ENCODE measurements at places on chromosomes 5 and 9.

DNA sequence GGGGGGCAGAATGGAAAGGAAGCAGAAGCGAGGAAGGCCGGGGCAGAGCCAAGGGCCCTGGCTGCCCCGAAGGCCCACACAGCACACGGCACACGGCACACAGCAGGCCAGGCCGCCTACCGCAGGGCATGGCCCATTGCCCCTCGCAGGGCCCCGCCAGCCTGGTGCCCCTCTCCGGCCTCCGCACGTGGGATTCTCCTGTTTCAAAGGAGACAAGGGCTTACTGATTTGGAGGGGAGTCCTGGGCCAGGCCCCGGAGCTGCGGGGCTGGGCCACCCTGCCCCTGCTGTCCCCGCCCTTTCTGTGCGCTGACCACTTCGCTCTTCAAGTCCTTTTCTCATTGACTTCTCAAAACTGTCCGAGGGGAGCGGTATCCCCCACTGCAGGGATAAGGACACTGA is 7.7 kb upstream of the PHYKPL start:
- DNase-seq, result no peak

- DNase-seq, result no peak
These were observed 148.7 kb downstream of the MLLT3 start for GRCh38 chr9:20473515-20474013.

GRCh38 chr9:92963831-92964606 is 16.7 kb downstream of the FGD3 start:
- DNase-seq, result no peak

DNA sequence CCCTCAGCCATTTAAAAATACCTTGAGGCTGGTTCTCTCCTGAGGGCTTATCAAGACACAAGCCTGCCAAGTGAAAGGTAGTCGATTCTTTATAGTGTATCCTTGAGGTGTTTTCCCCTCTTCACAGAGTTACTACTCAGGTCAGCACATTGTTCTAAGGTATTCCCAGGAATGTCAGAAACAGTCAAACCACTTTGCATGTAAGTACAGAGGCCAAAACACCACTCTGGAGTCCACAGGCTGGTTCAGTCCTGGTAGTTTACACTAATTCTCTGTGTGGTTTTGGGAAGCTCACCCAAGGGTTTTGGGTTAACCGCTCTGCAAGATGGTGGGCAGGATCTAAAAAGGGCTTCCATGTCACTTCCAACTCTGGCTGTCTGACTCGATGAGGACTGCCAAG is 162.3 kb upstream of the PPP2R2B start:
- DNase-seq, result no peak

- DNase-seq, result no peak
These were observed 8.3 kb upstream of the PTBP3 start for GRCh38 chr9:112341730-112342129.

DNA sequence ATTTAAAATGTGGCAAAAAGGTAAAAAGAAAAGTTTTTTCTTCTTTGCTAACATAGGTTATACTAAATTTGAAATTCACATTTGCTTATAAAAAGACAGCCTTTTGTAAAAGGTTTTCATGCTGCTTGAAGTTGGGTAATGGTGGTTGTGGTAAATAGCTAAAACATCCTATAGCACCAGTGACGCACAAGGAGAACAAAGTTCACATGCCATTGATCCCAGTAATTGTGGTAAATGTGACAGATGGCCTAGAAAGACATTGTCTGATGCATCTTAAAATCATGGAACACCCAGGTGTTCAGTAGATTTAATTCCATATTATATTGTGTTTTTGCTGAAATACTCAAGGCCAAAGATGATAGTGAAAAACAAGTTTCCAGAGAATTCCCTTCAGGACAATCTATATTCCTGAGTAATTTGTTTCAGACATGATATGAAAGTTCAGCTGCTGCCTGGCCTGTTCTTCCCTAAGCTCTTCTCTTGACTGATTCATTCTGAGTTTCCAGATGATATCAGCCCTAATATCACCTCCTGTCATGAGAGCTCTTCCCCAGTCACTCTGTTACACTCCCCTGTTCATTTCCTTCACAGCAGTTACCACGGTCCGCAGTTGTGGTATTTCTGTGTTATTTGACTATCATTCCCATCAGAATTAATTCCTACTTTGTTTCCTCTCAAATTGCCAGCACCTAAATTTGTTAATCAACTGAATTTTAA is 4.6 kb upstream of the FBXL17 start:
- no peak for DNase-seq

GRCh38 chr5:16992006-16992405 is 55.9 kb upstream of the MYO10 start:
- no peak for DNase-seq

DNA sequence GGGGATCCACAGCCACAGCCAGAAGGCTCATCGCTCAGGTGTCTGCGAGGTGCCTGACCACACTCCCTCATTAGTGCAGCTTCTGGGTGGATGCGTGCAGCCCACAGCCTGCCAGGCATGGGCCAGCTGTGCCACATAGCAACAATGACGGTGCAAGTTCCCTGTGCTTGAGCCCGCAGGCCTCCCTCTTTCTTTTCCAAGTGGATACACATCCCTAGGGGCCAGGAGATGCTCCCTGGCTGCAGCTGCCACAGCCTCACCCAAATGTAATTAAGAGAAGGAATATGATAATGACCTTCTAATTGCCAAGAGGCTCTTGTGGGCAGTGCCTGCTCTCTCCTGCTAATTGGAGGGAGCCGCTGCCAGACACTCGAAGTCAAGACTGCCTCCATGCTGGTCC is 116.0 kb upstream of the PPP1R26 start:
- DNase-seq, result no peak

- DNase-seq, result no peak
These were observed 238.3 kb upstream of the NUDT12 start for GRCh38 chr5:103800741-103801495.

DNA sequence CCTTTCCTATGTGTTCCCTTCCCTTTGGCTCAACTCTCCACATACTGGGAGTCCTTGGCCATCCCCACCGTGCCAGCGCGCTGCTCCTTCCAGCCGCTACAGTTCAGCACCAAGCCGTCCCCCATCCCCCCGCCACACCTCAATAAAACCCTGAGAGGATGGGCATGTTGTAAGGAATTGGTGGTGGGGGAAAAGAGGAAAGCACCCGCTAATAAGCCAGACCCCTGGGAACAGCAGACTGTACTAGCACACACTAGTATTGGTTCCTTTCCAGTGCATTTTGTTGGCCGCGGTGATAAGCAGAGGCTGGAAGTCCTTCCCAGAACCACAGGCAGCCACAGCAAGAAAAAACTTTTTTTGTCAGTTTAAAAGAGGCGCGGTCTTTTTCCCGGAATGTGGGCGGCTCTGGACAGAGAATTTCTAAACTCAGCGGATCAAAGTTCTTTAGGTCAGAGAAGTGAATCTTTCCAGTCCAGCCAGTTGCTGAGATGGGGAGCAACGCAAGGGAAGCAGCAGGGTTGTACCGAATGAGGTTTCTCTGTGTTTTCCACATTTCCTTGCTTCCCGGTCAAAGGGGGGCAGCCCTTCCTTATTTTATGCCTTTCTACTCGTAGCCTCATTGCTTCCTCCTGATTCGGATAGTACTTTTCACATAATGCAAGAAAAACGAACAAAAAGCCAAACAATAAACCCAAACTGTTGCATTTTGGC is 2.1 kb downstream of the CHSY3 start:
- no peak for DNase-seq

DNA sequence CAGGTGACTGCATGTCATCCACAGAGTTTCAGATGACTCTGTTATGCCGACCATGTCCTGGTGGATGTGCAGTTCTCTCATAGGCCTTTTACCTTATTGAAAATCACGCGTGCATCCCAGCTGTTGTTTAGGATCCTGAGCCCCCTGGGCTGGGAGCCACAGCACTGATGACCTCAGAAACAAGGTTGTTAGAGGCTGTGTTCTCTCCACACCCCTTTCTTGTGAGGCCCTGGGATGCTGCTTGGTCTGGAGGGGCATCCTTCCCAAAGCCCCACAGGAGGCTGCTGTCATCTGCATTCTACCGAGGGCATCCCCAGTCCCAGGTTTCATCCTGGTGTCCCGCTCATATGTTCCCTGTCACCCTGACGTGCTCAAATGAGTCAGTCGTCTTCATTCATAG is 76.5 kb upstream of the IRX4 start:
- DNase-seq, result no peak

GRCh38 chr5:148932355-148932935 is 106.0 kb downstream of the ADRB2 start:
- DNase-seq, result no peak

DNA sequence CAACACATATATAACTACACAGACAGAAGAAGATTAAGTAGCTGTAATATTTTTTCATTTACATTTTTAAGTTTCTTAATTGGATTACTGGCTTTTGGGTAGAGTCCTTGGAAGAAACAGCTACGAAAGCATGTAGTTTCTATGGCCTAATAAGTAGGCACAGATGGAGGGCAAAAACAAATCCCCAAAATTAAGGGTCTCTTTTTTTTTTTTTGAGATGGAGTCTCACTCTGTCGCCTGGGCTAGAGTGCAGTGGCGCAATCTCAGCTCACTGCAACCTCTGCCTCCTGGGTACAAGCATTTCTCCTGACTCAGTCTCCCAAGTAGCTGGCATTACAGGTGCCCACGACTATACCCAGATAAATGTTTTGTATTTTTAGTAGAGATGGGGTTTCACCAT is 27.1 kb upstream of the MTMR12 start:
- no peak for DNase-seq

- peak; percentile 28 for DNase-seq
These were observed 55.6 kb upstream of the UBAC1 start for GRCh38 chr9:136016572-136017288.

DNA sequence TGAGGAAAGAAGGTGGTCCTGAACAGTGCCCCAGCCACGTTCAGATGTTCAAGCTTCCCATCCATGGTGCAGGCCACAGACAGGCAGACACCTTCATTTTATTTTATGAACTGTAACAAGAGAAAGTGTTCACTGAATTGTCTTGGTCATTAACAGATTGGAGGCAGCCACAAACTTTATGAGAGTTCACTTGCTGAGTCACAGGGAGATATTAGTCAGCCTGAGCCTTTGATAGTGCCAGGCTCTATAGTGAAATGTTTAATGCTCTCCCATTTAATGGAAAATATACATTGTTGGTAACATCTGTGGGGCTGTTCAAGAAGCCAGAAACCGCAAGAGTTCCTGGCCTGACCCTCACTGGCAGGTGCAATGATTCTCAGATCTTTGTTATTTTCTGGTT is 237.0 kb downstream of the TENT4A start:
- no peak for DNase-seq

- no peak for DNase-seq
These were observed 297.0 kb downstream of the EFNA5 start for GRCh38 chr5:107373549-107374263.

GRCh38 chr5:127070243-127070642 is 3.1 kb downstream of the C5orf63 start:
- DNase-seq, result no peak

- peak; percentile 43 for DNase-seq
These were observed 11.8 kb upstream of the HEXB start for GRCh38 chr5:74673011-74673790.

DNA sequence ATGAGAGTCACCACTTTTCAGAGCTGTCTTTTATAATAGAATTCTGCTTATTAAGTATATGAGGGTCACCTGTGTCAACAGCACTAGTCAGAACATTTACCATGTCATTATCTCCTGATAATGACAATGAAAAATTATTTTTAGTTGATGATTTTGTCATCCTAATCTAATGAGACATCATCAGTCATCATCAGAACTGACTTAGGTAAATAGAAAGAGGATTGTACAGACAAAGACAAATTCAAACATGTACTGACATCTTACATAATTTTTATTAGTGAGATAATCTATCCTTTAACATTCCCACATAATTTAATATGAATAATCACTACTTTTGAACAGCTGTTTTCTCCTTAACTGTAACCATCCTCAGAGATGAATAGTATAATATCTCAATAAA is 22.6 kb downstream of the CDH9 start:
- no peak for DNase-seq

DNA sequence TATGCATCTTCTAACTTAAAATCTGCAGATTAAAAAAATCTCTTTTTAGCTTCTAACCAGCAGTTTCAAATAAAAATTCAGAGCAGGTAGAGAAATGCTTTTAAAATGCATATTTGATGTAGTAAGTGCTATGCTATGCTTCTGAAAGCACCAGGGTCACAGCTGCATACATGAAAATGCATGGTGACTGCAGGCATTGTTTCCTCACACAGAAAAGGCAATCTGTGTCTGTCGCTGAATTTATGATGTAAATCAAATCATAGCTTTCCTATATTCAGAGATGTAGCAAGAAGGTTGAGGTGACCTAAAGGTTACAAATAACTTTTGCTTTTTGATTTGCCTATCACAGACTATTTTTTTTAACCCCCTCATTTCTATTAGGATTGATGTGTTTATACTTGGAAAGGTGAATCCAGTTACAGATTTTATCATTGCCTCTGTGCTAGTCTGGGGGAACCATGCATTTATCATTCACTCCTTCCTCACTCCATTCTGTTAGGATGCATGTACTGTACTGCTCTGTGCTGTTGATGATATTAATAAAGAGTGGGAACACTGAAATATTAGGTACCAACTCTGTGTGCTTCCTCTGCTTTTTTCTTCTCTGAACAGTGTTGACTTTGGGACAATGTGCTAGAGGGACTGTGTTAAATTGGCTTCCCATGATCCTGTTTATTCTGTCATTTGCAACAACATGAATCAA is 65.6 kb downstream of the FOCAD start:
- no peak for DNase-seq

GRCh38 chr9:117149996-117150395 is 264.9 kb downstream of the ASTN2 start:
- DNase-seq, result no peak

DNA sequence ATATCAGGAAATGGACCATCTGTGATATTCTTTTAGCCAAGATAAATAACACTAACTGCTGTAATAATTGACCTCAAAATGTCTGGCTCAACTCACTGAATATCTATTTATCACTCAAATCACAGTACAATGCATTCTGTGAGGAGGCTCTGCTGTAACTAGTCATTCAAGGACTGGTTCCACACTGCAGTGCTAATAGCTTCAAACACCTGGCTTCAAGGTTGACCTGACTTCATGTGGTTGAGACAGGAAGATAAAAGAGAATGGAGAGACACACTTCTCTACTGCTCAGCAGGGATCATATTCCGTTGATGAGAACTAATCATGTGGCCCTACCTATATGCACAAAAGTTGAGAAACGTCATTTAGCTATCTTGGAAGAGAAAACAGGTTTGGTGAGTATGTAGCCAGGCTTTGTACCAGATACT is 3.4 kb upstream of the RHOBTB3 start:
- DNase-seq, result no peak

DNA sequence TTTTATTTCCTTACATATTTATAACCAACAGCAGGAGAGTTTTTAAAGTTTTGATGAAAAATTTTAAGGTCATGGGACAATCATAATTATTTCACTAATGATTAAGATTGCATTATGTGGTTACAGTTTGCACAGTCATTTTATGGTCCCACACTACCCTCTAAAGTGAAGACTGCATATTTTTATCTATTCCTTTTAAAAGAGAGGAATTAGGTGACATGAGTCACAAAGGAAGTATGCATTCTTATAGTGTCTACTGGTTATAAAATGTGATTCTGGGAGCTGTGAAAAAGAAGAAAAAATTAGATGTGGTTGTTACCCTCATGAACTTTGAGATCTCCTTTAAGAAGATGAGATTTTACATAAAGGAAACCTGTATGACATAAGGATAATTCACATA is 87.9 kb upstream of the GRIA1 start:
- DNase-seq, result no peak

All from NCI-H82 (cell line).